Tibial nerve (tissue), 4 donors: ENCODE measurements at places on chromosomes 6 and 20.

DNA sequence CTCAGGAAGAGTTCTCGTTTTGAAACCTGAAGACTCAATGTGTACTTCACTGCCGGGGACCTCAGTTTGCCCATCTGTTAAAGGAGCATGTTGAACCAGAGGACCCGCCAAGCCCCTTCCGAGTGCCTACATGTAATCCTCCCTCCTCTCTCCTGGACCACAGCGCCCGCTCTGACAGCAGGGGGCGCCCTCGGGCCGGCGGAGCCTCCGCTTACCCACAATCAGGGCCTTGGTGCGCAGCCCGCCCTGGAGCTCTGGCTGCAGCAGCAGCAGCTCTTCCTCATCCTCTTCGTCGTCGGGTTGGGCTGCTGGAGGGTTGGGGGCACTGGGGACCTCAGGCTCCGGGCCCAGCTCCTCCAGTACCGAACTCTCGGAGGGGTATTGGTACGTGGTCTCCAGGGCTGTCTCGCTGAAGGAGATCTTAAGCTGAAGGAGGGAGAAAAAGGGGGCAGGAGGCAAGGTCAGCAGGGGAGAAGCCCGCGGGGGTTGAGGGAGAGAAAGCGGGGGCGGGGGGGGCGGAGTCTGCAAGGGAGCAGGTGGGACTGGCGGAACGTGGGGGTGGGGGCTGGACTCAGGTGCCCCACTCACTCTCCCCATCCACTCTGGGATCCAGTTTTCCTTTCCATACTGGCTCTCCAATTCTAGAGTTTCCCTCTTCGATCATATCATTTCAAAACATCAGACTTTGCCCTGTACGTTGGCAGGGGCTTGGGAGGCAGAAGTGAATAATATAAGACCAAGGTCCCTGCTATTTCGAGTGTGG lies 6.3 kb upstream of the DHX16 start:
- DNase-seq: peak; percentile 76

- no peak for DNase-seq
Observed at GRCh38 chr6:167947716-167948115, 49.8 kb upstream of the KIF25 start.

DNA sequence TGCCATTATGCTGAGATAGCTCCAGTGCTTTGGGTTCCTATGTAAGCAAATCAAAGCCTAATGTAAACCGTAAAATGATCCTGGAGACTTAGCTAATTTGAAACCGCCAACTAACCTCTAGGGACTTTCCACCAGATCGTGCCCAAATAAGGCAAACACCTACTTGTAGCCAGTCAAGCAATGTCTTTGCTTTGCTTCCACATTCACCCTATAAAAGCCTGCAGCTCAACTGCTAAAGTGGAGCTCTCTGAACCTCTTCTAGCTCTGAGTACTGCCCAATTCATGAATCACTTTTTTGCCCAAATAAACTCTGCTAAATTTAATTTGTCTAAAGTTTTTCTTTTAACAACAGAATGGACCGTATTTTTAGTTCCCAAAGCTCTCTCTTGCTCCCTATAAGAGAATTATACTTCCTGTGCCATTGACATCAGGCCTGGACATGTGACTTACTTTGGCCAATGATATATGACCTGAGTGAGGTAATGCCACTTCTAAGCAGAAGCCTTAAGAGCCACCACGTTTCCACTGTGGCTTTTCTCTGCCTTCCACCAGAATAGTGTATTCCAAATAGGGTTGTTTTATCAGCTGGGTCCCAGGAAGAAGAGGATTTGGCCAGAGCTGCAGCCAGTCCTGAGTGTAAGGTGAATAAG lies 34.8 kb upstream of the PSMF1 start:
- DNase-seq: no peak

DNA sequence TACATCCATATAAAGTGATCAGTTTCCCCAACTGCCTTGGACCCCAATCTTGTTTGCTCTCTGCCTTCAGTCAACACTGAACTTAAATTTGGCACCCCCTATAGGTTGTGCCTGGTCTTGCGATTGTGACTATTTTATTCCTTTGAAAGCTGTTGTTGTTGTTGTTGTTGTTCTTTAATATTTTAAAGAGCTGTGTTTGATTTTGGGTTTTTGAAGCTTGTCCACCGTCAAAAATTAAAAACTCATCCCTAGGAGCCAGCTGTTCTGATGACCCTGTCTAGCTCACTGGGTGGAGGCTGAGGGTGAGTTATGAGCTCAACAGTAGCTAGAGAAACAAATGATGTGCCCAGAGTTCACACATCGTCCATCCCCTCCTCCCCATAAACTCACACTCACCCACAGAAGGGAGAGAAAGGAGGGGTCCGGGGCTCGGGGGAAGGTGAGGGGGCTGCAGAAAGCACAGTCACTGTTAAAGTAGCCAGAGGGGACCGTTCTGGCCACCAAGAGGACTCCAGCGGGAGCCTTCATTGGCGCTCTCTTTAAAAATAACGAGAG lies 4.0 kb downstream of the SIM1 start:
- DNase-seq: no peak

DNA sequence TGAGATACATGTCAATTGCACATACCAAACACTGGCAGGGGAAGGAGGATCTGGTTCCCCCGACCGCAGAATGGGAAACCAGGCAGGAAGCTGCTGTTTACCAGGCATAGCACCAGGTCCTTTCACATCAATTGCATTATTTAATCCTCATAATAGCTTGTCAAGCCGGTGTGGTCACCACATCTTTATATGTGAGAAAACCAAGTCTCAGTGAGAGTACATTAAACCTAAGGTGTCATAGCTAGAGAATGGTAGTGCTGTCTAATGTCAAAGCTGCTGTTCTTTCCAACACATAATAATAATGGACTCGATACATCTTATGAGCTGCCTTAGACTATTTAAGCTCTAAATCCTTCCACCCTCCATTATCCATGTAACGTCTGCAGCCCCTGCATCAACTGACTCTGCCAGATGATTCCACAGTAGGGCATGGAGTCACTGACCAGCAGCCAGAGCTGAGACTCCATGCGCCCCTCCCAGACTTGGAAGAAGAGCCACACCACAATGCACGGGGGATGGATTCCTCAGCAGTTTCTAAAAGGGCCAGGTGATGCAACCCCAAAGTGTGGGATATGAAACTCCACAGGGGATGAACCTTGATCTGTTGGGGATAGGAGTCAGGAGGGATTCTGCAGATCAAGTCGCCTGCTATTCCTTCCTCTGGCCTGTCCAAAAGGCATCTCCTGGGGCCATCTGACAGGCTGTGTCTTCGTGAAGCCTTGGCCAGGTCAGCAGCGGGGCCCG lies 71.8 kb downstream of the GPR6 start:
- no peak for DNase-seq

- no peak for DNase-seq
Observed at GRCh38 chr20:1793821-1794220, 101.4 kb upstream of the SIRPA start.

DNA sequence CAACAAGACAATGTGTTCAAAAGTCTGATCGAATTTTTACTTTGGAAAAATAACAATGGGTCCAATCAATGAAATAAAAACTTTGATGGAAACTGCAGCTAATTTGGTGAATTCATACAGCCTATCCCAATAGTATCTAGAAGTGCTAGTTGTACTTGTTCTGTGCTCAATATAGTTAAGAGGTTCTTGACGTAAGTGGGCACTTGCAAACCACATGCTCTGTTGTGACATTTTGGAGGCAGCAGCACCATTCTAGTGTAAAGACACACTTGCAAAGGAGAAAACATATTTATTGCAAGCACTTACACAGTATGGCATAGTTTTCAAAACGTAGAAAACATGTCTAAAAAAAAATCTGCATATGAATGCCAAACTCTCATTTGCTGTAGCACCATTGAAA lies 6.7 kb upstream of the KLHL31 start:
- no peak for DNase-seq

GRCh38 chr6:125943528-125944433 lies 12.8 kb upstream of the HINT3 start:
- no peak for DNase-seq

- DNase-seq: no peak
Observed at GRCh38 chr6:108751282-108751681, 96.9 kb upstream of the ARMC2 start.

GRCh38 chr6:81636930-81637568 lies 115.4 kb downstream of the TENT5A start:
- no peak for DNase-seq

DNA sequence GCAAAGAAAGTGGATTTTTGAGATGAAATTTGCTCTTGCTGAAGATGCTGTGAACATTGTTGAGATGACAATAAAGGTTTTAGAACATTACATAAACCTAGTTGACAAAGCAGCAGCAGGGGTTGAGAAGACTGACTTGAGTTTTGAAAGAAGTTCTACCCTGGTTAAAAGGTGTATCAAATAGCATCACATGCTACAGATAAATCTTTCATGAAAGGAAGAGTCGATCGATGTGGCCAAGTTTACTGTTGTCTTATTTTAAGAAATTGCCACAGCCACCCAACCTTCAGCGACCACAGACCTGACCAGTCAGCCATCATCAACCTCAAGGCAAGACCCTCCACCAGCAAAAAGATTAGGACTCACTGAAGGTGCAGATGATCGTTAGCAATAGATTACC lies 155.3 kb downstream of the HS3ST5 start:
- DNase-seq: no peak

- no peak for DNase-seq
Observed at GRCh38 chr6:156859686-156860085, 82.5 kb downstream of the ARID1B start.

DNA sequence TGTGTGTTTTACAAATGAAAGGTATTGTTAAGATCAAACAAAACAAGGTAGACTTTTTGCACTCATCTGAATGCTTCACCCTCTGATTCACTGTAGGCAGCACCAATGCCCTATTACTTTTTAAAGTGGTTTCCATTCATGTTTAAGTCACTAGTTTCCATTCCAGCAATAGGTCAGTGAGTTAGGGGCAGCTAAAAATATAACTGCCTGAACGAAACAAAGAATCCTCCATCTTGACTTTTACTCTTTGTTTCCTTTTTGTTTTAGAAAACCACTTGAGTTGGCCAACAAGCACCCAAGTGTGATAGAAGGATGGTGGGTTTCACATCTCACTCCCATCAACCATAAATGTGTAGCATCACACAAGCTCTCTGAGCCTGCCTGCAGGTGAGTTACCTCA lies 25.5 kb downstream of the CLIC5 start:
- no peak for DNase-seq

DNA sequence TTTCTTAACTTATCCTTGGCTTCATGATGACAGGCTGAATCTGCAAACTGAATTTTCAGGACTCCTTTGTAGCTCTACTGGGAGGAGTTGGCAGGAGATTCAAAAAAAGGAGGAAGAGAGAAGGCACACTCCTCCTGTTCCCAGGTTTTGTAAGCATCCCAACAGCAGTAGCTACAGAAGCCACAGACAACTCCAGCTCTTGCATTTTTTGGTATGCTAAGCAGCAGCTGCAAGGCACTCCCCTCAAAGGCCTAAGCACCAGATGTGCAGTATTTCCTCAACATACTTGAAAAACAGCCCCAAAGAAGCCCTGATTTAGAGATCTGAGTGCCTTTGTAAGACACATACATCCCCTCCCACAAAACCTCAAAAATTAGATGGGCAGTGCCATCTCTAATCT lies 328.6 kb upstream of the SYNCRIP start:
- DNase-seq: no peak

DNA sequence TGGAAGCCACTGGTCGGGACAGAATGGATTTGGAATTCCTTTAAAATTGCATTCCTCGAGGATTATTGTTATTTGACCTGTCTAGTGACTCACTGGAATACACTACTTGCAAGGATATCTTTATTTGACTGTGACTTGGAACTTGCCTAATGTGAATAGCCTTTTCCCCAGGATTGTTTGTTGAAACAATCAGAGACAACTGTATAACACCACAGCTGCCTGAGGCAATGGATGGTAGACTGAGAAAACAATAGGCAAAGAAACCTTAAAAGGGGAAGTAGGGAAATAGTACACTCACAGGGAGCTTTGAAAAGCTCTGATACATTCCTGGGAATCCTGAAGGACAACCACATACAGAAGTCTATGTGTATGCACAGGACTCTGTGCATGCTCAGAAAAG lies 465.3 kb downstream of the BMP2 start:
- no peak for DNase-seq

DNA sequence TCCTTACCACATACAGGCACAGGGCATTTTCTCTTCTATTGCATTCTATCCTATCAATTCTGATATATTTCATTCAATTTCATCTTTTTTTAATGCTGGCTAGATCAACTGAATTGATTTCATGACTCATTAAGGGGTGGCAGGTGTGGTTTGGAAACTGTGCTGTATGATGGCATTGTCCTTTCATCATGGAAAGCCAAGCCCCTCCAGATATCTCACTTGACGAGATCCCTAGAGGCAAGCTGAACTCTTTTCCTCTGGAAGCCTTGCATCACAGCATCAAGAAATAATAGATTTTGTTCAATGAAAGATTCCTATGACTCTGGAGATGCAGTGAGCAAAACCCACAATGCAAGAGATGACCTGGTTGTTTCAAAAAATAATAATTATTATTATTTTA lies 401.2 kb downstream of the PREX1 start:
- DNase-seq: no peak

DNA sequence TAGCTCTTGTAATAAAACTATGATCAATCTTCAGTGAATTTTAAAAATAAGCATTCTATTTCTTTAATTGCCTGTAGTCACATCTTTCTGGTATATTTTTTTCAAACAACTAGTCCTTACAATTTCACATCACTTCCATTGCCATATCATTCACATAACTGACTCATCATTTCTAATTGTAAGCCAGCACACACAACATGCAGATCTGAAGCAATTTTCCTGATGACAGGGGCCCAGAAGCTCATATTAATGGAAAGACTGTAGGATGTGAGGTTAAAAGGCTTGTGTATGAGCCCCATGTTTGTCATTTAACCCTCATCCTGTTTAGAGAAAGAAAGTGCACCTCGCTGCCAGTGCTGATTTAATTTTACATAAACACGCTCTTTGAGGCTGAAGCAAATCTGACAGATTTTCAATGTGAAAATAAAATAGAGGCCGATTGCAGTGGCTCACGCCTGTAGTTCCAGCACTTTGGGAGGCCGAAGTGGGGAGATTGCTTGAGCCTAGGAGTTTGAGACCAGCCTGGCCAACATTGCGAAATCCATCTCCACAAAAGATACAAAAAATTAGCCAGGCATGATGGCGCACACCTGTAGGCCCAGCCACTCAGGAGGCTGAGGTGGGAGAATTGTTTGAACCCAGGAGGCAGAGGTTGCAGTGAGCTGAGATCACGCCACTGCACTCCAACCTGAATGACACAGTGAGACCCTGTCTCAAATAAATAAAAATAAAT lies 40.1 kb upstream of the LTV1 start:
- no peak for DNase-seq
